Aorta (tissue), 5 donors: ENCODE measurements at places on chromosomes 13 and 19. TPM values are rescaled to one million over a fixed set of nuclear protein-coding genes. Genes with fewer than 3 reads are reported as not detected.

DNA sequence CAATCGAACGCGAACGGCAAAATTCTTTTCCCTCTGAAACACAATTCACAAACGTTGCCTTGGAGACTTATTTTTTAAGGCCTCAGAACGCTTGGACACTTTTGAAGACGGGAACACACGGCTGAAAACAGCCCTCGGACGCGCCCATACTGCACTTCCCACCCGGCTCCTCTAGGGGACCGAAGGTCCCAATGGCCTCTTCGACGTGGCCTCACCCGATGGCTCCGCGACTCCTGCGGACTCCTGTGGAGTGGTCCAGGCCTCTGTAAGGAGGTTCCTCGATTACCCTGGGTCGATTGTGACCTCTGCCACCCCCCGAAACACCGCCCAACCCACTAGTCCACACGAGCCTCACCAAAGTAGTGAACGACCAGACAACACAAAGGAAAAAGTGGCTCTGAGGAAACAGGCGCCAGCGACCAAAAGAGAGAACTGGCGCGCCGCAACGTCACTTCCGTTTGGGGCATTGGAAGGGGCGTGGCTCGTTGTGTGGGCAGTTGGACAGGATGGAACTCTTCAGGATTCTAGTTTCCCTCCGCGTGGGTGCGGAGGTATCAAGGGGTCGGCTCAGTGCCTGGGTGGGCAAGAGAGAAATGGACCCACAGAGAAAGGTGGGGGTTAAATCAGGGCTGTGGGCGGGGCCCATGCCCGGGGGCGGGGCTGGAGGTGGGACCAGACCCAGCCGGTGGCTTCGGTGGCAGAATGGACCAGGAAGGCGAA, at the start of gene ZNF560:
Gene ZNF560 (minus strand): TSS at position 434 of the 720 bp plus-strand sequence. CDS start 23,303 bp downstream, outside the sequence.
- no peak for DNase-seq

DNA sequence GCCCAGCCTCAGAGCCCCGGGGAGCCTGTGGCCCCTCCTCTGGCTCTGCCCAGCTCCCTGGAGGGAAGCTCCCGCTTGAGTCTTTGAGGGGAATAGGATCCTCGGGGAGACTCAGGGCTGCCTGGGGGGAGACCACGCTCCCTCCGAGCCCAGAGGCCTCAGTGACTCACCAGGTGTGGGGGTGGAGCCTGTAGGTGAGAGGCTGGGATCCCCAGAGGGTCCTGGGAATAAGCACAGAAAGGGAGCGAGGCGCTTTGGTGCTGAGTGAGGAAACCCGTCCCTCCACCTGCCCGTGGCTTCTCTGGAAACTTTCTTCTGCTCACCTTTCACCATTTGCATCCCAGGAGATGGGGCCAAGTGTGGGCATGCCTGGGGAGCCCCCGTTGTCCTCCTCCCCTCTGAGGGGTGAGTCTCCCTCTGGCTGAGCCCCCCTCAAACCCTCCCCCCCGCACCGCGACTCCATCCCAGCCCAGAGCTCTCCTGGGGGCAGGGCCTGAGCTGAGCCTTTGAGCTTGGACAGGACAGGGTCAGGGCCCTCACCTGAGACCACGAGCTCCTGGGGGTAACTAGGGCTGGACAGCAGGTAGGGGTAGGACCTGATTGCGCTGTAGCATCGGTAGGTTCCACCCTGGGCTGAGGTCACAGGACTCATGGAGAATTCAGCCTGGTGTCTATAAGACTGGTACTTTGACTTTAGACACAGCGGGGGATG, 2.7 kb downstream of the LILRB5 start:
- no peak for DNase-seq

ZNF814 gene
- polyA plus RNA-seq = 1.1 TPM

GRCh38 chr13:77384999-77385398, 58.1 kb upstream of the MYCBP2 start:
- DNase-seq = no peak

CCL25 gene
- 25.2 TPM for polyA plus RNA-seq
